ENCODE measurements at places on chromosomes 12 and 14.

- no peak for DNase-seq
Measured at GRCh38 chr12:3935078-3935477, 61.9 kb upstream of the PARP11 start.

- DNase-seq = no peak
Measured at GRCh38 chr12:102063069-102063468, 1.3 kb upstream of the WASHC3 start.

- no peak for DNase-seq
Measured at GRCh38 chr12:110345176-110345661, 58.3 kb downstream of the ANAPC7 start.

- no peak for DNase-seq
Measured at GRCh38 chr12:109773384-109774011, 59.7 kb downstream of the TRPV4 start.

- no peak for DNase-seq
Measured at GRCh38 chr14:68866991-68867533, 74.2 kb upstream of the ZFP36L1 start.

GRCh38 chr14:95774265-95775160 lies 60.6 kb upstream of the TCL1A start:
- peak; percentile 74 for DNase-seq

- no peak for DNase-seq
Measured at GRCh38 chr14:106875503-106875902, 1349.1 kb downstream of the TMEM121 start.

- DNase-seq = no peak
Measured at GRCh38 chr12:113239811-113240331, 18.6 kb downstream of the TPCN1 start.

GRCh38 chr14:20546877-20547276 lies 14.0 kb downstream of the RNASE9 start:
- DNase-seq = no peak

DNA sequence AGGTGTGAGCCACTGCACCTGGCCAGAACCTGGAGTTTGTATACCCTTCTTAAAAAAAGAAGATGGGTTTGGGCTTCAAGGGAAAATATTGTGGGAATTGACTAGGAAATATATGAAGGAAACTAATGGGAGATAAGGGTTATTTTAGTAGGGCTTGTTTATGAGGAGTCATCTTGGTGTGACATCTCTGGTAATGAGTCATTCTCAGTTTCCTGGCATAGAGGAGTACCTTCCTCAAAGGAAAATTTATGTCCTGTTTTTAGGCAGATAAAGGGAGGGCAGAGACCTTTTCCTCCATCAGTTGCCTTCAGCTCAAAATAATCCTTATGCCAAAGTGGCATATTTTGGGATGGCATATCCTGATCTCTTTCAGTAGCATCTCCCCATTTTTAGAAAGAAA lies 30.6 kb upstream of the NFKBIA start:
- DNase-seq = no peak

DNA sequence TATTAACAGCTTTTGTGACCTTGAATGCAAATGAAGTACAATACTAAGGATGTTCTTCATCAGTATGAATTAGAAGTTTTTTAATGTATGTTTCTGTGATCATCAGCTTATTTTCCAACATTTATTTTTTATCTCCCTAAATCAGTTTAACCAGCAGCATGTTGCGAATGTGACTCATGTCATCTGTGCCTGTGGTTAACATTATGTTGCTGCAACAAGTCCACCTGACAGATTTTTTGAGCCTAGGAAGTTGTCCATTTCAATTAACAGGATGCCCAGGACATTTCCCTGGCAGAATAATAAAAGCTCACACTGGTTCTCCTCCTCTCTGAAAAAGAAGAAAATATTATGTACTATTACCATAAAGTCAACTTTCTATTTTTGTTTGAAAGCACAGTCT lies 155.5 kb downstream of the SYT1 start:
- no peak for DNase-seq

DNA sequence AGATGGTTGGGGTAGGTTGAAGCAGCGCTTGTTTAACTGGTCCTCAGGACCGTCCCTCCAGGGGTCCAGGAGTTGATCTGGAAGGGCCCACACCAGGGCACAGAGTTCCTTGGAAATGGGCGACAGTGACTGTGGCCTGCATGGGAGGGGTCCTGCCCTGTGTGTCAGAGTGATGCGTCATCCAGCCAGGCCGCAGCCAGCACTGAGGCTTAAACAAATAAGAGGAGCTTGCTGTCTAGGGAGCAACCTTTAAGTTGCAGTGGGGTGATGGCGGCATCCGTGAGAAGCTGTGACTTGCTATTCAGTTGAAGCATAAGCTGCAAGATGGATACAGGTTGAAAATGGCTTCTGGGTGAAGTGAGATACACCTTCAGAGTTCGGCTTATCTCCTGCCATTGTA lies 20.2 kb downstream of the DCAF4 start:
- DNase-seq = no peak

DNA sequence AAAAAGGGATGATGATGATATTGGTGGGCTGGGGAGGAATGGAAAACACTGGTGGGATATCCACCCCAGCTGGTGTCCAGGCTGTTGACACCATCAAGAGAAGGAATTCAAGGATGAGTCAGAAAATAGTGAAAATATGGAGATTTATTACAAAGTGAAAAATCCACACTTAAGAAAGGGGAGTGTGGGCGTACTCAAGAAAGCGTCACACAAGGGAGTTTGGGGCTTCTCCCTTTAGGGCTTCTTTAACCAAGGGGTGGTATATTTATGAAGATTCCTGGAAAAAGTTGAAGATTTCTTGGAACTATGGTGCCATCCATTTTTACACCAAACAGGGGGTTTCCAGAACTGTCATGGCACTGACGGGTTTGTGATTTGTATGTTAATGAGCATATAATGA lies 63.1 kb upstream of the ARID2 start:
- DNase-seq = no peak

GRCh38 chr14:59107819-59108218 lies 80.6 kb upstream of the DAAM1 start:
- DNase-seq = no peak
